ENCODE measurements at places on chromosomes 1 and 21.

- DNase-seq = no peak
Observed at GRCh38 chr1:231985296-231986023, 358.9 kb downstream of the DISC1 start.

- no peak for DNase-seq
Observed at GRCh38 chr1:169193191-169193850, 86.8 kb downstream of the ATP1B1 start.

DNA sequence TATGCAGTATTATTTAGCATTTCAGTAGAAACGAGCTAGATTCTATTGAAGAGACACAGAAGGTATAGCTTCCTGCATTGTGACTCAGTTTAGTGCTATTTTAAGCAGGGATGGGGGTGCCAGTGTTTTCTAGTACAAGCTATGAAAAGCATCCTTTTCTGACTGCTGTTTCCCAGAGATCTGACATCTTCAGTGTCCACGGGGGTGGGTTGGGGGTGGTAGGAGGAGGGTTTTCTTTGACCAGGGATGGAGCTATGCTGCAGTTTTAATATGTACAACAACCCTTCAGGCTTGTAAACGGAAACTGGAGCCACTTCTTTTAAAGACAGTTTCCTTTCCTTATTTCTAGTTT, 2.7 kb upstream of the NEGR1 start:
- no peak for DNase-seq

DNA sequence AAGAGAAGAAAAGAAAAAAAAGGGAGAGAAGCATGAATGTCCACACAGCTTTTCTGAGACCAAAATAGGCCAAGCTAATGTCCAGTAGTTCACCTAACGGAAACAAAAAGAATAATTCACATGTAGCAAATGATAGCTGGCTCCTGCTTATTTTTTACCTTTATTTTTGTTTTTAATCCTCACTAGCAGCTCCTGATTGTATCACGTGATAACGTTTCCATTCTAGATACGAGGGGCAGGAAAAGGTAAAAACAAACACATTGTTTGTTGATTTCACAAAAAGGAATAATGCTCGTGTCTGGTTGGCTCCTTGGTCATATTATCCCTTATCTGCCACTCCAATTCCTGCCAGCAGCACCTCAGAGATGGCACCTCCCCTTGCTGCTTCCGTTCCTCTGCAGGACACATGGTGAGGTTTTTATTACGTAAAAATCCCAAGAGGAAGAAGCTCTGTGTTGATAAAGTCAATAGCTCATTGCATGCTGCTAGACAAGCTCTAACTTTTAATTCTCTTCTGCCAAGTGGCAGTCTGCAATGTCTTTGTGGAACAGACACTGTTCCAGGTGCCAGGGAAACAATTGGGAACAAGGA, 201.7 kb downstream of the CRB1 start:
- no peak for DNase-seq

- no peak for DNase-seq
Observed at GRCh38 chr1:84277343-84278059, 24.0 kb upstream of the SAMD13 start.

- DNase-seq = no peak
Observed at GRCh38 chr1:183954496-183954895, 83.0 kb downstream of the COLGALT2 start.

DNA sequence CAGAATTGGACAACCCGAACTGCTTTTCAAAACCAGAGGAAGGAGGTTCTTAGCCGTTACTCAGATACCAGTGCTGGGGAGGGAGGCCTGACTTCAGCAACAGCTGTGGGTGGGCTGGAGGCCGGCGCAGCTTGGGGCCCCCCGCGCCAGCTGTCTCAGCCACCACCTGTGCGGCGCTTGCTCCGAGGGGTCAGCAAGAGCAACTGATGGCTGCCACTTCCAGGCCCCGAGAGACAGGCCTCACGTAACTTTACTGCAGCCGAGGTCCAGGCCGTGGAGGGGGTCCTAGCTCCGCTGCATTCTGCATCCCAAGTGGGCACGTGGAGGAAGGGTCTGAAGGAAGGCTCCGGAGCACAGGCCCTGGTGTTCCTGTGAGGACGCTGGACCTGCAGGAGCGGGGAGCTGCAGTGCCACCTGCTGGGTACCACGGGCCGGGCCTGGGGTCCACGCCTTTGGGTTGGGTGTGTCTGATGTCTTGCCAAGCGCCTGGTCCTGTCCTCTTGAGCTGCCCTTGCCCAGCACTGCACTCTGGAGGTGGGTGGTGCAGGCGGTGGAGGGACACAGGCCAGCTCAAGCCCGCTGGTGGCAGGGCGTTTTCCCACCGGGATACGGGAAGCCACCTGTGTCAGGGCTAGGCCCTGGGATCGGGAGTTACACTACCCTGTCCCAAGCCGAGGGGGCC, 9.8 kb downstream of the THAP3 start:
- DNase-seq = no peak

- DNase-seq = no peak
Observed at GRCh38 chr1:45673956-45674355, 12.4 kb downstream of the GPBP1L1 start.

DNA sequence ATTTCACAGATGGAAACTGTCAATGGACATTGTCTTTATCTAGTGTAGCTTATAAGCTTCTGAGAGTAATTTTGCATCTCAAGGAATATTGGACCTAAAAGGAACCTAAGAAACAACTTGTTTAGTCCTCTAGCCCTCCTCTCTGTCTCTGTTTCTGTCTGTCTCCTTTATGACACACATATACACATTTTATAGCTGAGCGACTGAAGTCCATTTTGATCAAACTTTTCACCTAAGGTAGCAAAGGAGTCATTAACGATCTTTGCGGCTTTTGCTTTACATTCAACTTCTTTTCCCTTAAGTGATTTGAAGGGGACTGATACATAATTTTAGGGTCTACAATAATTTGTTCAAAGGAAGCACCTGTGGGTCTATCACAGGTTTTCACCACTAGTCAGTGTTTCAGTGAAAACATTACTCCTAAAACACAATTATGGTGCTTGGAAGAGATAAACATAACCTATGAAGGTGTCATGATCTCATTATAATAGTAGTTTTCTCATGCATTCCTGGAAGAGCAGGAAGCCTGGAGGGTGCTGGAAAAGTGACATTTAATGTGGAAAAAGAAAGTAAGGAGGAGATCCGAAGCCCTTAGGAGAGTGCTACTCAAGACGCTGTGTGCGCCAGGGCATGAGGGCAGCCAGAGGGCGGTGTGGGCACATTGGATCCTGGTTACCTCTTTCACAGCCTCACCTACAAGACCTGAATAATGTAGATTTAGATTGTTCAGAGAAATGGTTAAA, 248.6 kb downstream of the DNM3 start:
- peak; percentile 53 for DNase-seq

DNA sequence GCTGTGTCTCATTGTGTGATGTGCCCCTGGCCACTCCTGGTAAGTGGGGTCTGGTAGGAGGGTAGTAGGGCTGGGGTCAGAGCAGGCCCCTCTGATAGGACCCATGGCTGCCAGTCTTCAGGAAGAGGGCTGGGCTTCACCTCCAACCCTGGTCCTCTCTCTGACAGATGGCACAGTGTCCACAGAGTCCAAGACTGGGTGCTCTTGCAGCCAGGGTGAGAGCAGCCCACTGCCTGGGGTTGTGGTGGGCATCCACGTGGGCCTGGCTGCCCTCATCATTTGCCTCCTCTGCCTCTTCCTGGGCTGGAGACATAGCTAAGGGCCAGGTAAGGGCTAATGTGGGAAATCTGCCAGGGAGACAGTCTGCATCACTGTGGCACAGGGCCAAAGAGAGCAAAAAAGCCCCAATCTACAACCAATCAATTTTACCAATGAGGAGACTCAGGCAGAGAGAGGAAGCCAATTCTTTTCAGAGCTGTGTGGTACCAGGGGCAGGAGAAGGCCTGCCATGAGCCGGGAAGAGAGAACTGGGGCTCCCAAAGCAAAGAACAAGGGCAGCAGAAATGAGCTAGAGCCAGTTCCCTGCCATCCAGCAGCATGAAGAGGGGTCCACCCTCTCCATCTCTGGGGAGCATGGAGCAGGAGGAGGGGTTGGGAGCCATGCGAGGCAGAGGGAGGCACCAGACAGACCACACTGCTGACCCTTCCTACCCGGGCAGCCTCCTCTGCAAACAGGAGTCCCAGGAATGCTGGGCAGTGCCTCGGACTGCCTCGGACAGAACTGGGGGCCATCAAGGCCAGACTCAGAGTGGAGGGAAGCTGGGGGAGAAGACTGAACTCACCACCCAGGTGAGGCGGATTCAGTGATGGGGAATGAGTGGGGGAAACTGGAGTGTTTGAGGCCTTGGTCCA, 26.8 kb downstream of the SLC27A3 start:
- DNase-seq = no peak

- no peak for DNase-seq
Observed at GRCh38 chr1:16167331-16168143, 11.7 kb upstream of the EPHA2 start.

DNA sequence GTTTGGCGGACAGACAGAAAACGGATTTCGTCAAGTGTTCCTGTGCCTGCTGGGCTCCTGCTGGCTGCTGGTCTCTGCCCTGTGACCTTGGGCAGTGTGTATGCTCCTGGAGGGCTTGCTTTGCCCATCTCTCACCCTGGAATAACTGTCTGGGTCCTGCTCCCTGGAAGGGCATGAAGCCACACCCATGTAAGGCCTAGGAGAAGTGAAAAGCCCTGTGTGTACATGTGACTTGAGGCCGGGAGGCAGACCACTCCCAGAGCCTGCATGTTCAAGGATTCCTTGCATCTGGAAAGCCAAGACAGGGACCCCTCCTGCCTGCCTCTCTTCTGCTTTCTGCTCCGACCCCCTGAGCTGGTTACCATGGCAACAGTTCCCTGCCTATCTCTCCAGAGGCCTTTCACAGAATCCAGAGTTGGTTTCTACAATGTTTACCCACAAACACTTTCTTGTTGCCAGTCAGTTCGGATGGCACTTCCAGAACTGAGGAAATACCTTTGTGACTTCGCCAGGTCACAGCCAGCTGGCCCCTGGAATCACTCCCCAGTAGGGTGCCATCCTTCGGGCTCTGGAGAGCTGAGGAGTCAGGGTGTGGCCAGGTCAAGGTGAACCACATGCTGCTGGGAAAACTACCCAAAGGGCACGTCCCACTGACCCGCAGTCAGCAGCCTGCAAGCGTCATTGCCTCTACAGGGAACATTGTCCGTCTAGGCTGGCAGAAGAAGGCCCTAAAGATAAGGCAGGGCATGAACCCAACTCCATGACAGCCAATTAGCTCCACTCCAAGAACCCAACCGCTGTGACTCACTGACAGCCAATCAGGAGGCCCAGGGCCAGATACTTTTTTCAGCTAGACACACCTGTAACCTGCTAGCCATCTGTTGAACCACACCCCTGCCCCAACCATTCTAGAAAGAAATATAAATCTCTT, 14.7 kb upstream of the GPR37L1 start:
- peak; percentile 25 for DNase-seq

GRCh38 chr1:225437710-225438437, 10.0 kb upstream of the LBR start:
- DNase-seq = peak; percentile 35

DNA sequence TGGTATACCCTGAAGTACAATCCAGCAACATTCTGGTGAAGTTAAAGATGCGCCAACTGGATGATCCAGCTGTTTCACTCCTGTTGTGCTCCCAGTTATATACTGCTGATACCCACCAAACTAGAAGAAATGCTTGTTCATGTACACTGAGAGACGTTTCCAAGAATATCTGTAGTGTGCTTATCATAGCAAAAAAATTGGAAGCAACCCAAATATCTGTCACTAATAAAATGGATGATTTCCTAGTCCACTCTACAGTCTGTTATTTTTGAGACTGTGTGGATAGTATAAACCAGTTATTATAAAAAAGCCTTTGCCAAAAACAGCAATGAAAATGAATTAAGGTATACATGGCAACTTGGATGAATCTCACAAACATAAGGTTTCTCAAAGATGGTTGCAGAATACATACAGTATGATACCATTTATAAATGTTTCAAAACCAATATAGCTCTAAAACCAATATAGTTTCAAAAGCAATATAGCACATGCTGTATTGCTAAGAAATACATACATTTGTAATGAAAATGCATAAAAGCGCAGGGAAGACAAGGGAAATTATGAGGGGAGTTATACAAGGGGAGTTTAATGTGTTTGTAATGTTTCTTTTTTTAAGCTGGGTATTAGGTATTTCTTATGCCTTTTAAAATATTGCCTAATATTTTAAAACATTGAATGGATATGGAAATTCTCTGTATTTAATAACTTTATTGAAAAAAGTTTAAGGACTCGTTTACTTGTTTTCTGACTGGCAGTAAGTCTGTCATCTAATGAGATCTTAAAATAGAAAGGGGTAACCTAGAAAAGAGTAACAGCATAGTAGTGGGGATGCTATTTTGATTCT, 36.5 kb downstream of the GPSM2 start:
- DNase-seq = peak; percentile 60

DNA sequence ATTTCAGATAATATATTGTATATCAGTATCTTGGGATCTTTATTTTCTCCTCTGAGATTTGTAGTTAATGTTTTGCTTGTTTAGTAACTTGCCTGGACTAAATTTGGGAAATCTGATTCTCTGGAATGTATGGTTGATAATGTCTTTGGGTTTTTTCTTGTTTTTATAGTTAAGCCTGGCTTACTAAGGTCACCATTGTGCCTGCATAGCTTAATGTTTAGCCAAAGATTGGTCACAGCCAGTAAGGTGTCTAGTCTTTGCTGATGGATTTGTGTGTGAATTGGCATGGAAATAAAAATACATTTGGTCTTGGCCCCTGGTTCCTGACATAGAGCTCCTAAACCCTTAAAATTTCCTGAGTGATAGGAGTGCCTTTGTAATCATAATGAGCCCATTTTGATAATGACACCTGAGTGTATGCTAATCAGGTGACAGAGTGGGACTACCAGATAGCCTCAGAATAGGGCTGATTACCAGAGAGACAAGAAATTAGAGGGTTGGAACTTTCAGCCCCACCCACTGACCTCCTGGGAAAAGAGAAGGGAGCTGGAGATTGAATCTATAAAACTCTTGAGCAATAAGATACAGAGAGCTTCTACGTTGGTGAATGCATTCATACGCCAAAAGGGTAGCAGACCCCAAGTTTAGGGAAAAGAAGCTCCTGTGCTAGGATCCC, 47.9 kb upstream of the NUF2 start:
- no peak for DNase-seq

DNA sequence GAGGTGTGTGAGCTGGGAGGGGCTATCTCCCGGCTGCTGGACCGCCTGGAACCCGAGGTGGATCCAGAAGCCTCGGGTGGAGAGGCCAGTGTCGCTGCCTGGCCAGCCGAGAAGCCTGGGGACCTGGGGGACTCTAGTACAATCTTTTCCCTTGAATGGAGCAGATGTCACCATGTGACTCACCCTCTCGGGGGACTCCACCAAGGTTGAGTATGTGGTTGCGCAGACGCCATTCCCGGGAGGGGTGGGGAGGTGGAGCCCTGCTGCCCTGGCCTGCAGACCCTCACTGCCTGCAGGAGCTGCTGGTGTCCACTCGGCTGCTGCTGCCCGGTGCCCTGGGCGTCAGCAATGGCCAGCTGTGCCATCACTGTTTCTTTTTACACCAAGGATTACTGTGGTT, 40.3 kb downstream of the TP73 start:
- peak; percentile 22 for DNase-seq

- no peak for DNase-seq
Observed at GRCh38 chr1:56320464-56321149, 258.8 kb downstream of the PLPP3 start.

GRCh38 chr1:7292714-7293419, 478.2 kb upstream of the VAMP3 start:
- no peak for DNase-seq

Data from NCI-H446 (cell line).